ENCODE measurements at places on chromosomes 16 and 17.
A peak's percentile ranks its signal among the peaks of the same experiment; 100 is the strongest.

GRCh38 chr17:2822358-2822757 lies 26.1 kb downstream of the RAP1GAP2 start:
- DNase-seq, result no peak

GRCh38 chr16:24372824-24373223 lies 116.7 kb downstream of the CACNG3 start:
- DNase-seq, result peak; percentile 3

DNA sequence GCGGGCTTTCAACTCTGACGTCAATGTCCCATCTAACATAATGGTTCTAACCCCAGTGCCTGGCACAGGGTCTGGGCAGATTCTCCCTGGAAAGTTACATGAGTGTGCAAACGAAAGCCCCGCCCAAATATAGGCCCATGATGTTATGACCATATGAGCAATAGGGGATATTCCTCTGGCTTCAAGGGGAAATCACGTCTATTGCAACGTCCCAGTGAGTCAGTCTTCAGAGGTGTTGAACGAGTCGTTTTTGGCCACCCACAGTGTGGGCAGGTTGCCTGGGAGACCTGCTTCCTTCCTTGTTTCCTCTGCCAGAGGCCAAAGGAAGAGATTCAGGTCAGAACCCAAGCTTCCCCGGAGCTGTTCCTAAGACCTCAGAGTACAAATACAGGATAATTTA lies 30.3 kb downstream of the PIK3R5 start:
- no peak for DNase-seq

GRCh38 chr17:27986805-27987684 lies 55.4 kb upstream of the NLK start:
- no peak for DNase-seq

- DNase-seq, result no peak
Observed at GRCh38 chr17:21201874-21202273, 12.1 kb downstream of the TMEM11 start.

DNA sequence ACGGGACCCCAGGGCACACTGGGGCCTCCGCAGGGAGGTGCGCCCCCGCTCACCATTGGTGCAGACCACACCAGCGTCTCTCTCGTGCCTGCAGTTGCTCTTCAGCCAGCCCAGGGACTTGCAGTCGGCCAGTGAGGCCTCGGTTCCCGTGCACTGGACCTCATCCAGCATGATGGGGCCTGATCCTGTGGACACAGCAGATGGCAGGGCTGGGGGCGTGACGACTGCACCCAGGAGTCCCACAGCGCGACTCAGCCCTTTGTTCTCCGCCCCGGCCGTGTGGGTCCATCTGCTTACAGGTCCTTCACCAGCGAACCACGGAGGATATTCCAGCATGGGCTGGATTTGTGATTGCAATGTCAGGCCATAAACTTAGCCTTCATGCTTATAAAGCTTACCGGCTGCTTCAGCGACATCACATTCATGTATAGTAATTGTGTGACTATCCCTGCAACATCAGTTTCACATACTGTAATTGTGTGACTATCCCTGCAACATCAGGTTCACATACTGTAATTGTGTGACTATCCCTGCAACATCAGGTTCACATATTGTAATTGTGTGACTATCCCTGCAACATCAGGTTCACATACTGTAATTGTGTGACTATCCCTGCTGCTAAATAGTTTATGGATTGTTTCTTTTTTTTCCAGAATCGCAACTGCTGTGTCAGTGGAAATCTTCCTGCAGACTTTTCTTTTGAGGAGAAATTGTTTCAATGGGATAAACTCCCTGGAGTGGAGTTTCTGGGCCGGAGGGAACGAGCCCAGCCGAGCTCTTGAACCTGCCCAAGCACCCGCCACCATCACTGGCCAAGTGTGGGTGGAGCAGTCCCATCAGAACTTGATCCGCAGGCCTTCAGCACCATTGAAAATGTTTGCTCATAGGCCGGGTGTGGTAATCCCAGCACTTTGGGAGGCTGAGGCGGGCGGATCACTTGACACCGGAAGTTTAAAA lies 4.8 kb downstream of the LGALS3BP start:
- DNase-seq, result no peak
